NCI-H1417 treated with DMSO at 0.1 percent for 48 hours (cell line): ENCODE measurements at places on chromosomes 1 and 21.

GRCh38 chr1:119873135-119874015 is 22.9 kb downstream of the ADAM30 start:
- no peak for DNase-seq

DNA sequence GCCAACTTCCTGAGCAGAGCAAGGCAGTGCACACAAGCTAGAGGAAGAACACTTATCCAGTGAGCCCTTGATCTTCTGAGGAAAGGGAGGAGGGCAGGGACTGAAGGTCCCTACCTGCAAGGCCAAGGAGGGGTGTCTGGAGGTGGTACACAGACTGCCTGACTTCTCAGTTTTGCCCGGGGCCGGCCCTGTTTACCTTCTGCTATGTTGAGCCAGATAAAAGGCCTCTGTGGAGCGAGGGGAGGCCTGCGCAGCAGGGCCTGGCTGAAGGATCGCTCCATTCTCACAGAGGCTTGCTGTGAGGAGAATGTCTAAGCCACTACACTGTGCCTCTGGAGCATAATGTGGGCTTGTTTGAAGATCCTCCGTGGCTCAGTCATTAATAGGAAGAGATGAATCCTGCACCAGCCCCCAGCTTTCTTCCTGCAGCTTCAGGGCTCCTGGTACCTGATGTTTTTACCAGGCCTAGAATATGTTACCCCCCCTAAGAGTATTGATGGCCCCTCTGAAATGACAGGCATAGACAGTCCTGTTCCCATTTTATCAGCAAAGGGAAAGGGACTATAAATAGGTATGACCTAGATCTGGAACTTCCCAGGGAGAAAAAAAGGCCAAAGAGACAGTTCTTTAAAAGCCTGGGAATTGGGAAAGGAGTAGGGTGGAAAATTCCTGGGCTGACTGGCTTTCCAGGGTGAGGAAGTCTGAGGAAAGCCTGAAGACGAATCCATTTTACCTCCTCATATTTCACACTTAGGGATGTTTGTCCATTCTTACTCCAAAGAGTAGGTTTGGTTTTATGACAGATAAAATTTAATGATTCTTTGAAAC is 4.7 kb downstream of the POGK start:
- no peak for DNase-seq

DNA sequence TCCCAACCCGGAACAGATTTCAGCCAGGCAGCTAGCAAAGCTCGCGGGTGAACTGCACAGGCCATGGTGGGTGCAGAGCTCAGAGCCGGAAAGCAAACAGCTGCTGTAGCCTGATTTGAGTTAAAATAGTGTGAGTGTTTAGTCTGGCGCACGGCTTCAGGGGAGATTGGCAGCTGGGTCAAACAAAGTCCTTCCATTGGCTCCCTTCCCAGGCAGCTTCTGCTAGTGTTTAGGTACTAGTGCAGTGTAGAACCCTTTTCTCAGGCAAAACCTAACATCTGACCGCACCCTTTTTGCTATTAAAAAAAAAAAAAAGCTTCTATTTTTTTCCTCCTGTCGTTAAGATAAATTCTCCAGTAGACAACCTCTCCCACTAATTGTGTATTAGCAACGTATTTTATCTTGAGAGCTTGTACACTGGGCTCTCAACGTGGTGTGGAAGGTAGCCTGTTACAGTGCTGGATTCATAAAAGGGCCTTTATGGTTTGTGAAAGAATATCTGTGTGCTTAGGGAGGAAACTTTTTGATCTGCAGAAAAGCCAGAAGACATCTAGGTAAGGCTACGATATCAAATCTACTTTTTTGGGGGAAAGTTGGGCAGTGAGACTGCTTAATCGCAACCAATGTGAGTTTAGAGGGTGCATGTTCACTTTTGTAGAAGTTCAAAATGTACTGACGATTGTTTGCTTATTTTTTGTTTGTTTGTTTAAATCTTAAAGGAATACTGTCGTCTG is 689.6 kb downstream of the USP25 start:
- peak; percentile 44 for DNase-seq

DNA sequence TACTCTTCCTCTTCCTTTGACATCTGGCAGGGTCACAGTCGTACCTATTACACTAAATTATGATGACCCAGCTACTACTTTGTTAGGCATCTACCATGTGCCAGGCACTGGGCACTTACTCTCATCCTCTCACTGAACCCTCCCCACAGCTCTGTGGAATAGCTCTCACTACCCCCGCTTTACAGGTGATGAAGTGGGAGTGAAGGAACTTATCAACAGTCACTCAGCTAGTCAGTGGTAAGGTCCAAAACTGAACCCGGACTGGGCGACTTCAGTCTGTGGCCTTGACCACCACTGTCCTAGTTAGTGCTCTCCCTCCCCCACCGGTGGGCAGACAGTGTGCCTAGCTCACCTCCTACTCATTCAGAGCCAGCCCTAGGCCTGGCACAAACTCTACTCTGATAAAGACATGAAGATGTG is 12.3 kb downstream of the ADGRB2 start:
- DNase-seq = no peak

GRCh38 chr1:201291916-201292315 is 8.6 kb downstream of the PKP1 start:
- no peak for DNase-seq

DNA sequence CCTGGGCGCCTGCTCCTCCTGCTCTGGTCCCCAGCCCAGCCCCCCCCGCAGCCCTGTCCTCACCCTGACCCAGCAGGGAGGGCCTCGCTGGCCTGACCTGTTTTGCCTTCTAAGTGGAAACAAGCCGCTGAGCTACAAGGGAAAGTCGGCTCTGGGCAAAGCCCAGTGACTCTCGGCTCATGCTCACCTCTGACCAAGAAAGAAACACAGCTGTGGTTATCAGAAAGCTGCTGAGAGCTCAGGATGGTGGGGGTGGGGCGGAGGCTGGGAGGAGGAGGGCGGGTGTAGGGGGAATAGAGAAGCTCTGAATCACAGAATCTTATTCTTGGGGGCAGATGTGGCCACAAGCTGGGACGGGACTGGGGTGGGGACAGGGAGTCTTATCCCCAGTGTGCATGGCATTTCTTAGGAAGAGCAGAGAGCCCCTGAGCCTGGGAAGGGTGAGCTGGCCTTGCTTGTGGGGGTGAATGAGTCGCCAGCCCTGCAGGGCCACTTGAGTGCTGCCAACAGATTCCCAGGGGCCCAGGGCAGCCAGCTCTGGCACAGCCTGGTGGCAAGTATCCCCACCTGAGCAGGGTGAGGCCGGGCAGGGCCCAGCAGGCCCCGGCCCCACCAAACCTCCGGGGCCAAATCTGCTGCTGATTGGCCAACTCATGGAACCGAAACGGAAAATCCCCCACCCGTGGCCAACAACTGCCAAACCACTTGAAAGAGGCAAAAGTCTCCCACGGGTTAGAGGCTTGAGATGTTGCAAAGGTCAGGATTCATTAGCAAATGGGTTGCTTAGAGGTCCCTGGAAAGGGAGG is 120.6 kb downstream of the SPSB1 start:
- DNase-seq = no peak

DNA sequence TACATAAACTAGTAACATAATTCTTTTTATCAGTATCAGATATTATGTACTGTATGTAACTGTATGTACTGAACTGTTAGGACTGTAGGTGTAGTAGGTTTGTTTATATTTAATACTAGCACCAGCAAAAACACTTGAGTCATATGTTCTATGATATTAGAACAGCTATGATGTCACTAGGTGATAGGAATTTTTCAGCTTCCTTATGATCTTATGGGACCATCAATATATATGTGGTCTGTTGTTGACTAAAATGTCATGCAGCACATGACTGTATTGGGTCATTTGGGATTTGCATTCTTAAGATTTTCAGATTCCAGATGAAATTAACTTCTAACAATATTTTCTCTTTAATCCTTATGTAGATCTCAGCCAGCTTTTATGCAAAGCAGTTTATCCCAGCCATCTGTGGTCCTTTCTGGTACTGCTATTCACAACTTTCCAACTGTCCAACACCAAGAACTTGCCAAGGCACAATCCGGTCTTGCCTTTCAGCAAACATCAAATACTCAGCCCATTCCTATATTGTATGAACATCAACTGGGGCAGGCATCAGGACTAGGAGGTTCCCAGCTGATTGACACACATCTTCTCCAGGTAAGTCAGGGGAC is 38.3 kb upstream of the MYOCOS start:
- no peak for DNase-seq
